Stimulated activated CD4-positive, alpha-beta T cell treated with anti-CD3 and anti-CD28 coated beads, Interleukin-1b, Interleukin-23, amount 100 ng/mL, for 1 hour (primary cell): ENCODE measurements at places on chromosomes 12 and 14.

GRCh38 chr14:105408592-105408991, 10.3 kb downstream of the TEX22 start:
- DNase-seq: no peak

- no peak for DNase-seq
Observed at GRCh38 chr14:33364466-33364865, 425.8 kb downstream of the NPAS3 start.

DNA sequence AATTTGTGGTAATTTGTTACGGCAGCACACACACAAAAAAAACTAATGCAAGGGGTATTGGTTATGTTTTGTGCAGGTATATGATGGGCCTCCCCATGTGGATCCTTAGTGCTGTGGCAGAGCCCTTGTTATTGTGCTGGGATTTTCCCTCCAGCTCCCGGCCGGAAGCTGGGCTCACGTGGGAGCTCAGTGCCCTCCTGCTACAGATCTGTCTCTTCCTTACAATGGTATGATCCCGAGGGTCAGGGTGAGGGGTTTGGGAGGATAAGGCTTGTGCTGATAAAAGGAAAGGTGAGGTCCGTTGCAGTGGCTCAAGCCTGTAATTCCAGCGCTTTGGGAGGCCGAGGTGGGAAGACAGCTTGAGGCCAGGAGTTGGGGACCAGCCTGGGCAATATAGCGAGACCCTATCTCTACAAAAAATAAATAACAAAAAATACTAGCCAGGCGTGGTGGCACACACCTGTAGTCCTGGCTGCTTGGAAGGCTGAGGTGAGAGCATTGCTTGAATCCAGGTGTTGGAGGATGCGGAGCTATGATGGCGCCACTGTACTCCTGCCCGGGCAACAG, 861 bp upstream of the SLC48A1 start:
- no peak for DNase-seq

DNA sequence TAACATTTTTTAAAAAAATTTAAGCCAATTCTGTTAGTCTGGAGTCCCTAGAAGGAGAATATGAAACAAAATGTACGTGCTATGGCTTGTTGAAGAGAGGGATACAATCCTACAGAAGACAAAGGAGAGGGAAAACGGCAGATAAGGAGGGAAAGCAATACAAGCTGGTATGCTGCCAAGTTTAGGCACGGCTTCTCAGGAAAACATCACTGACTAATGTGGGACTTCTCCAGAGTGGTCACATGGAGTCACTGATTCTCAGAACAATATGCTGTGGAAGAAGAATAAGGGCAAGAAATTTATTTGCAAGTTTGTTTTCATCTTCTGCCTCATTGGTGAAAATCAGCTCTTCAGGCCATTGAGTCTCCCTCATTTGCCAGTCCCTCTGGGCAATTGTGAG, 22.9 kb upstream of the NR1H4 start:
- DNase-seq: no peak

GRCh38 chr12:11171969-11172675, 1.1 kb downstream of the SMIM10L1 start:
- no peak for DNase-seq

DNA sequence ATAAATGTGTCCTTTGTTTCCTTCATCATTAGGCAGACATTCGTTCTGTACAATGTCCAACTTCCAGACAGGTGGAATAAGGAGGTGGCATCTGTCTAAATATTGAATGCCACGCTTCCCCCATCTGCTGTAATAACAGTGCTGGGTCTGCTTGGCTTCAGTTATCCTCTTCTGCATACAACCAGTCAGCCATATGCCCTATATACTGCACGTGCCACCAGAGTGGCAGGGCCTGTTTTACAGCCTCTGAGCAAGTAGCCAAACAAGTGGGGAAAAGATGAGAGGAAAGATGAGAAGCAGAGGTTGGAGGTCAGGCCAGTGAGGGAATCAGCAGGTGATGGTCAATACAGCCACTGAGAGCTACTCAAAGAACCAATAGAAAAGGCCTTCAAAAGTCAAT, 55.4 kb downstream of the OTX2 start:
- DNase-seq: no peak

- no peak for DNase-seq
Observed at GRCh38 chr14:89669193-89669592, 252.2 kb upstream of the FOXN3 start.

GRCh38 chr12:26919216-26919555, 18.6 kb downstream of the INTS13 start:
- no peak for DNase-seq

- DNase-seq: no peak
Observed at GRCh38 chr14:104798300-104799243, 2.3 kb upstream of the ZBTB42 start.

DNA sequence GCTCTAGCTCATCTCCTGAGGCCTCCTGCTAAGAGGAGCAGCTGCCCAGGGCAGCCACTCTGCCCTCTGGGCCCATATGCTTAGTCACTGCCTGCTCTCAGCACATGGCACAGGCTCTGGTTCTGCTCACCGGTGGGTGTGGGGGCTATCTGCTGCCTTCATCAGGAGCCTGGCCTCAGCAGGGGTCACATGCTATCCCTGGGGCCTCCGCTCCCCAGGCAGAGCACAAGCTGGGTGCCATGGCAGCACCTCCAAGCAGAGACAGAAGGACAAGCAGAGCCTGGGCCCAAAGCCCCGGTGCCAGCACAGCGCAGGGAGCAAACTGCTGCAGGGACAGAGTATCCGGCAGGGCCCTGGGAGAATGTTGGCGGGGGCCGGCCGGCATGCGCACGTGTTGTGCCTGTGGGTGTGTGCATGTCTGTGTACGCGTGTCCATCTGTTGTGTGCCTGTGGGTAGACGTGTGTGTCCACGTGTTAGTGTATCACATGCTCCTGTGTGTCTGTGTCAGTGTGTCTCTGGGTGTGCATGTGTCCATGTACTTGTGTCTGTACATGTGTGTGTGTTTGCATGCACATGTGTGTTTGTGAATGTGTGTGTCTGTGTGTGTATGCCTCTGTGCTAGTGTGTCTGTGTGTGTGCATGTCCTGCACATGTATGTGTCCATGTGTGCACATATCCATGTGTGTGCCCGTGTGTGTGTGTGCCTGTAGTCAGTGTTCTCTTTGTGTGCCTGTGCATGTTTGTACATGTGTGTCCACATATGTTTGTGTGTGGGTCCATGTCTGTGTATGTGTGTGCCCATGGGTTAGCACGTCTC, 326.9 kb downstream of the TMEM121 start:
- DNase-seq: no peak

- DNase-seq: no peak
Observed at GRCh38 chr14:100880271-100881101, 23.0 kb downstream of the RTL1 start.

- DNase-seq: no peak
Observed at GRCh38 chr12:79151956-79152355, 287.4 kb downstream of the SYT1 start.

GRCh38 chr14:37116933-37117849, 55.2 kb downstream of the SLC25A21 start:
- DNase-seq: no peak

DNA sequence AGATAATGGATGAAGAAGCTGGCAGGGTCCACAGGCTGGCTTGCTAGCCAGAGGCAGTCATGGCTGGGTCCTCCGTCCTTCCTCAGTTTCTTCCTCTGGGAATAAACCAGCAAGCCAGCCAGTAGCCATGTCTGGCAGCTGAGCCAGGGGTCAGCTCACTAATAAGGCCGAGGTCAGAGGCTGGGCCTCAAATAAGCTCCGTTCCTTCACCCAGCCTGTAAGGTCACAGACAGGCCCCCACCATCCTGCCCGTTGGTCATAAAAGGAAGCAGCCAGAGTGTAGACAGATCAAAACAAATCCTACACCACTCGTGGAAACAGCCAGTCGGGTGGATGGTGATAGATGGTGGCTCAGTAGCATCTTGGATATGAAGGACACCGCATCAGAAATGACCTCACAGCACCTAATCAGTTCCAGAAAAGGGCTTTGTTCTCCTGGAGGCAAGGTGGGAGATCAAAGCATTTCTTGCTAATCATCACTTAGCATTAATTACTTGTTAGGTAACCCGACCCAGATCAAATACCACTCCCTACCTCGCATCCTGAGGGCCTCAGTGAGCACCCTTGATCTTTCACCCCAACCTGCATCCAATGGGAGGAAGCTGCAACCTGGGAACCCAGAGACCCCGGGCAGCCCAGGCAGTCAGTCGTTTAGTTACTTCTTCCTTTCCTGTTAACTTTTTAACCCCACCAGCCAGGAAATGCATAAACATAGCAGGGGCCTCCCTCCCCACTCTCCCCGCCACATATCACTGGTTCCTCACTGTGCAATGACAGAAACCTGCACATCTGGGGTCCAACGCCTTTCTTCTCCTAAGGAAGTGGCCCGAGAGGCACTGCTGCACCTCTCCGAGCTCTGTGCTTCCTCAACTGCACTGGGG, 90.2 kb downstream of the KDM2B start:
- no peak for DNase-seq

- DNase-seq: no peak
Observed at GRCh38 chr14:58650857-58651256, 13.1 kb downstream of the DACT1 start.

- no peak for DNase-seq
Observed at GRCh38 chr12:101969-102878, 35.7 kb downstream of the IQSEC3 start.

- no peak for DNase-seq
Observed at GRCh38 chr12:40587421-40587820, 104.8 kb upstream of the CNTN1 start.

DNA sequence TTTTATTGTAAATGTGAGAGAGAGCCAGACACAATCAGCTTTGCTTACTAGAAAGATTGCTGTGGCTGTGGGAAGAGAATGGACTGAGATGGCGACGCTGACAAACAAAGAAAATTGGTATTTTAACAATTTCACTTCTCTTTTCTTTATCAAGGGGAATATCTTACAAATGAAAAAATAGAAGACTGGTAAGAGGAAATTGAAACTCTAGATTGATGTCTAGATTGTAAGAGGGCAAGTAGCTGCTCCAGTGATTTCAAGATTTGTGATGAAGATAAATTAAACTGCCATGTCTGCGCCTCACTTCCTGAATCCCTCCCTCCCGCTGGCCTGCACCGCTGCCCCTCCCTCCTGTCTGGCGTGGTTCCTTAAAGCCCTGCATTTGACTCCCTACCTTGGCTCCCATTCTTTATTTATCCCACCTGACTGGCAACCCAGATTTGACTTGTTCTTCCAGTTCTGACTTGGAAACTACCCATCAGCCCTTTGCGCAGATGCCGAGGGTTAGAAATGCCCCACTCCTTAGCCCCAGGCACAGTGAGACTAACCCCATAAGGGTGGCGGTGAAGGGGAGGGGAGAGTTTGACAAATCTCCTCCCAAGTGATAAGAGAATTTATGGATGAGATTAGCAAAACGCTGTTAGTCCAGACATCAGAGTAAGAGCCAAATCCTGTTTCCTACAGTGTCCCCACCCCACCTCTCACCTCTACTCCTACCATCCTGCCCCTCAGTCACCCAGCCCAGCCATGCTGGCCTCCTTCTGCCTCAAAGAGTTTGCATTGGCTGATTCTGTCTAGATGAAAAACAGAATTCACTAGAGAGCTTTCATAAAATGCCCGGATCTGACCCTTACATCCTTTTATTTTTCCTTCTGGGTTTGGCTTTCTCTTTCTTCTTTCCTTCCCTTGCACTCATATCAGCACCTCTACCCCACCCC, 125.3 kb upstream of the ATF7IP start:
- DNase-seq: no peak
